ENCODE measurements at places on chromosomes 4 and X.

GRCh38 chr4:25654031-25654970 lies 1.4 kb upstream of the SLC34A2 start:
- no peak for DNase-seq

GRCh38 chr4:155565776-155566175 lies 100.9 kb upstream of the GUCY1A1 start:
- DNase-seq = no peak

DNA sequence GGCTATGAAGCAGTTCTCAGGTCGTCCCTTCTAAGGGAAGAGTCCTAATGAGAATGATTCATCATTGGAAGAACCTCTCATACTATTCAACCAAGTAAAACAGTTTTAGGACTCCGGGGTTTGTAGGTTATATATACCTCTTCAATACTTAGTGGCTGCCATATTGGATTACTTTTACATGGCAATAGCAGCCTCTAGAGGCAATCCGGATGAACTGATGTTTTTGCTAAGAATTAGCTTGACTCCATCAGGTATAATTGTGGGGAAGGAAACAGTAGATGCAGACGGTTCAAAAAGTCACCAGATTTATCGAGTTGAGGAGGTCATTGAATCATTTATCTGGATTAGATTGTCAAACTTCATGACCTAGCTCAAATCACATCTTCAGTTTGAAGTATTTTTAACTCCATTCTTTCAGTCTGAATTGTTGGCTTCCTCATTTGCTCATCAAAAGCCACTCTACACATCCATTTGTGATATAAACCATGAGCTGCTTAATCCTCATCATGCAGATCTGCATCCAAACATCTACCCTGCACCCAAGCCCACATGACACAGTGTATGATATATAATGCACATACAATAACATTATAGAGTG lies 28.4 kb downstream of the GUCY1B1 start:
- DNase-seq = peak; percentile 20

- DNase-seq = no peak
Measured at GRCh38 chr4:38989487-38989886, 42.7 kb downstream of the TMEM156 start.

GRCh38 chr4:123163501-123163900 lies 233.1 kb upstream of the SPRY1 start:
- no peak for DNase-seq

DNA sequence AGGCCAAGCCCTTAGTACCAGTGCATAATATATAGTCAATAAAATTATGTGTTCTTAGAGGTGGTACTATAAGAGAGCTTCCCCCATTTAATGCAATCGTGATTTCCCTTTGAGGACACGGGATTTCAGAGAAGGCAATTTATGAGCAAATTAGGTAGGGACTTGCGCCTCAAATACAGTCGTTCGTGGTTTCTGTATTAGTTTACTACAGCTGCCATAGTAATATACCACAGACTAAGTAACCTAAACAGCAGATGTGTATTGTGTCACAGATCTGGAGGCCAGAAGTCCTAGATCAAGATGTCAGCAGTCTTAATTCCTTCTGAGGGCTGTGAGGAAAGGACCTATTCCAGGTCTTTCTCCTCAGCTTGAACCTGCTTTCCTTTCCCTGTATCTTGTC lies 1.5 kb upstream of the PUDP start:
- DNase-seq = peak; percentile 11

- DNase-seq = no peak
Measured at GRCh38 chr4:152430507-152430906, 105.4 kb downstream of the FBXW7 start.

- DNase-seq = no peak
Measured at GRCh38 chr4:7759635-7760034, 180.0 kb downstream of the AFAP1 start.

- no peak for DNase-seq
Measured at GRCh38 chr4:85067342-85067741, 100.9 kb upstream of the WDFY3 start.

DNA sequence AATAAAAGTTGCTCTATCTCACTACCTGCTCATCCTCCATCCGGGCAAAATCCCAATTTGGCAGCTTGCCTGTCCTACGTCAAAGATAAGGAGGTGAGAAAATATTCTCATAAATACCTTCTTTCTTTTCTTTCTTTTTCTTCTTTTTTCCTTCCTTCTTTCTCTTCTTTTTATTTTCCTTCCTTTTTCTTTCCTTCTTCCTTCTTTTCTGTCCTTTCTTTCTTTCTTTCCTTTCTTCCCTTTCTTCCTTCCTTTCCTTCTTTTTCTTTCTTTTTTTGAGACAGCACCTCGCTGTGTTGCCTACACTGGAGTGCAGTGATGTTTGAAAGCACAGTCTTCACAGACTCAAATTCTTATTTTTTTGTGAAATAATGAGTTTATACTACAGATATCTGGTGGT lies 38.6 kb upstream of the NKAP start:
- DNase-seq = no peak

DNA sequence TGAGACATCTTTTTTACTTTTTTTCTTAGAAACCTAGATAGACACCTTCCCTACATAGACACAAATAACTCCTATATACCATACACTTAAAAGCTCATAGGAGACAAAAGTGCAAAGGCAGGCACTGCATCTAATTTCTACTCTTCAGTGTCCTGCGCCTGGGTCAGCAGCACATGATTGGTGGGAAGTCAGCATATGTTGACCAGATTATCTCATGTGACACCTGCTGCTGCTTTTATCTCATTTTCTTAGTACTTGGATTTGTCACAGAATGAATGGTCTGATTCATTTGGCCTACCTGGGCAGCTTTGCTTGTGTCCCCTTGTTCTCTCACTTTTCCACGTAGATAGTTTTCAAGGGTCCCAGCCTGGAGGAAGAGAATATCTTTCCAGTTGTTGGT lies 24.9 kb upstream of the LNX1 start:
- DNase-seq = no peak

DNA sequence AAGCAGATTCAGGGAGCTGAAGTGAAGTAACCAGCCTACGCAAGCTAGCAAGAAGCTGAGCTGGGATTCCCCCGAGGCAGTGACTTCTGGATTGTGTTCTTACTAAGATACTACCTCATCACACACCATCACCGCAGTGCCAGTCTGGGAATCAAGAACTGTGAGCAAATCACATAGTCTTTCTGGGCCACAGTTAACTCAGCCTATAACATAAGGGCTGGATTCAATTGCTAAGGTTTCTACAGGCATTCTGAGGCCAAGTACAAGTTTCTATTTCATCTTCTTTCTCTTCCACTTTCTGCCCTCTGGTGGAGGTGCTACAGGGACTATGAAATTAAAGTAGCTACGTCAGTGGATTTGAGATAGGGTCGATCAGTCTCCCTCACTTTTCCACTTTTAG lies 1.4 kb upstream of the CORIN start:
- peak; percentile 4 for DNase-seq

DNA sequence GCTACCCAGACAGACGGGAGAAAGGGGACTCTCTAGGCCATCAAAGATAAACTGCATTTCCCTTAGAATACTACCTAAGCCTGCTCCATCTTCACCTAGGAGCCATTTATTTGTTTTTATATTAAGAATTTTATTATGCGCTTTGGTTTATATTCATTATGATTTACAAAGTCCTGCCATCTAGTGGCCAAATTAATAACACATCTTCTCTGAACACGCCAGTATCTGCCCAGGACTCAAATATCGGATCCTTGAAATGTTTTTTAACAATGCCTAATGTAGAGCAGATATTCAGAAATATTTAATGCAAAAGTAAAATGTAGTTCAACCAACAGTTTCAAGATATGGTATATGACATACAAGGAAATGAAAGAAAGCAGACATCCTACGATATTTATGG lies 20.8 kb upstream of the PRPS2 start:
- peak; percentile 50 for DNase-seq

GRCh38 chr4:150501009-150501727 lies 80.8 kb upstream of the MAB21L2 start:
- DNase-seq = no peak

DNA sequence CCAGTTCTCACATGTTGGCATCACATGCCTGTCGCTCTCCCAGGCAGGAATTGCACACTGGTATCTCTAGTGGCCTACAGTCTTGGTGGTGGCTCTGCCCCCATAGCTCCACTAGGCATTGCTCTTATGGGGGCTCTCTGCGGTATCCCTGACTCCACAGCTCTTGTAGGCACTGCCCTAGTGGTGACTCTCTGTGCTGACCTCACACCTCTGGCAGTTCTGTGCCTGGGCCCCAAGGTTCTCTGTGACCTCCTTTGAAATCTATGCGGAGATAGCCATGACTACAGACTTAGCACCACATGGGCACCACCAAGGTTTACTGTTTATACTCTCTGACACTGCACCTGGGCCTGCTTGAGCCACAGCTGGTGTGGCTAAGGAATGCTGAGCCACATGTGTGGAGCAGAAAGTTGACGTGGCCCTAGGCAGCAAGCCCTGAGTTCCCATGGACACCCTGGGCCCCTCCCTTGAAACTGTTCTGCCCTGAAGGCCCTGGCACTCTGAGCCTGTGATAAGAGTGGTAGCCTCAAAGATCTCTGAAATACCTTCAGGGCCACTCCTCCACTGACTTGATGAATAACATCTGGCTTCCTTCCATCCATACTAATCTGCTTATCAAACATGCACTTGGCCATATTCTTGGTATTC lies 8.0 kb downstream of the SLC9B1 start:
- peak; percentile 52 for DNase-seq

- peak; percentile 29 for DNase-seq
Measured at GRCh38 chrX:1592470-1593142, 1.2 kb downstream of the AKAP17A start.

Measured in RPMI8226 (cell line).